ENCODE measurements at places on chromosomes 3 and 15.

DNA sequence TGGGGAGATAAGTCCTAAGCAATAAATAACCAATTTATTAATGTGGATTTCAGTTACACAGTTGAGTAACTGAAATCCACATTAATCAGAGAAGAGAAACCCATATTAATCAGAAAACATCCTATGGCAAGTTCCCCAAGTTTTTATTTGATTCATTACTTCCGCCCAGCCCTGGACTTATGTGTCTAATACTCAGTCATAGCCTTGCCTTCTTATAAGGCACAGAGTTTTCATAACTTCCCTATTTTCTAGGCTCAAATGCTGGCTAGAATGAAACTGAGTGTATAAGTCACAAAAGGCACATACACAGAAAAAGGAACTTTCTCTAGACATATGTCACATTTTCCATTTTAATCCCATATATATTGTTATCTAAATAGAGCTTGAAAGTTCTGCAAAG, 28.8 kb downstream of the CD47 start:
- no peak for DNase-seq

GRCh38 chr3:30587904-30588303, 18.5 kb upstream of the TGFBR2 start:
- DNase-seq, result no peak

- DNase-seq, result no peak
Measured at GRCh38 chr15:69398491-69398891, 15.7 kb upstream of the KIF23 start.

GRCh38 chr15:75327005-75327404, 8.9 kb upstream of the COMMD4 start:
- no peak for DNase-seq

- no peak for DNase-seq
Measured at GRCh38 chr3:15041950-15042349, 23.2 kb downstream of the MRPS25 start.

GRCh38 chr15:25706176-25706955, 156.8 kb downstream of the ATP10A start:
- DNase-seq, result no peak

DNA sequence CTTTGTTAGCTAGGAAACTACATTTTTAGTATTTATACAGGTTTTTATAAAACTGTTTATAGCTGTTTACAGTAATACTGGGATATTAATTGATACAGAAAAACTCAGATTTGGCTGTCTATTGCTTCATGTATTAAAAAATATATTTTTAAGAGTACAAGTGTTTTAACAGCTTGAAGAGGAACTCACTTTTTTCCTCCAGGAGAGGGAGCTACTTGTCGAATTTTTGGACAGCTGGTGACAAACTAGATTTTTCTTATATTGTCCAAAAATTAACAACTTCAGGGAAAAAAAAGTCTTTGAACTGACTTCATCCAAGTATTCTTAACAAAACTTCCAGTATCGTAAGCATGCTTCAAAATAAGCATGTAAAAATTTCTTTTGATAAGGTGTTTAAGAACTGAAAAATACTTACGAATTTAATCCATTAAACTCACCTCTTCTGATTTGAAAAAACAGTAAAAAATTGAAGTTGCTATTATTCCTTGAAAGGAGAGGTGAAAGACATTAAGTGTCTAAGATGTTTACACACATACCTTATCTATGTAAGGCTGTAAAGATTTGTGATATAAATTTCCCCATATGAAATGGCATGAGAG, 4.0 kb downstream of the DIPK2A start:
- DNase-seq, result no peak

DNA sequence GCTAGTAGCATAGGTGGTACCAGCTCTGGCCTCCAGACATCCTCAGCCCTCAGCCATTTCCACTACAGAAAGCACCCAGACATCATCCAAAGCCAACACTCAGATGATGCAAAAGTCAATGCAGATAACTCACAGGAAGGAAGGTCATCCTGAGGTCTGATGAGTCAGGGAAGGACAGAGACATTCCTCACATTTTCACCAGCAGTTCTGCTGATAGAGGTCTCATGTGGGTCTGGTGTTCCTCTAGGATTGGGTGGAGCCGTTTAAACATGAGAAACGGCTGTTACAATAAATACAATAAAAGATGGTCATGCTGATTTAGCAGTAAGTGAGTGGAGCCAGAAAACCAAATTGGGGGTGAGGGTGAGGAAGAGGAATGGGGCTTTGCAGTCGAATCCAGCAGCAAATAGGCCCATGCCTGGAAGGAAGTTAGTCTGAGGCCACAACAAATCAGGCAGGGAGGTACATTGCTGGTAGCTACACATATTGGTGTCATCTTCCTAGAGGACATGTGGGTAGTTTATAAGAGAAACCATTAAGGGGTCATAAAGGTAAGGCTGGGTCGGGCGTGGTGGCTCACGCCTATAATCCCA, 33.3 kb upstream of the FLNB start:
- no peak for DNase-seq

DNA sequence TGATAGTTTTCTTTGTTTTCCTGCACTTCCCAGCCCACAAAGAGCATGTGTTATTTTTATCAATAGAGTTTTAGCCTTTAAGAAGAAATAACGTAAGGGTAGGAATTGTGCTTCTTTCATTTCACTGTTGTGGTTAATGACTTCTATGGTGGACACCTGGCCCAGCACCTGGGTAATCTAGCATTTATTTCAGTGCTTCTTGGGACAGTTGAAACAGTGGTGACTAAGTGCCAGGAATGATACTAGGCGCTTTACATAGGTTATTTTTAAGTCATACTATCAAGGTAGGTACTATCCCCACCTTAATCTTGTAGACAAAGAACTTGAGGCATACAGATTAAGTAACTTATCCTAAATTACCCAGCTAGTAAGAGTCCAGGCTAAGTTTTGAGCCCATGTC, 243.8 kb downstream of the SOX2 start:
- DNase-seq, result no peak

- DNase-seq, result no peak
Measured at GRCh38 chr3:73319179-73319769, 257.8 kb downstream of the EBLN2 start.

- DNase-seq, result no peak
Measured at GRCh38 chr3:70989174-70989573, 594.4 kb downstream of the FOXP1 start.

DNA sequence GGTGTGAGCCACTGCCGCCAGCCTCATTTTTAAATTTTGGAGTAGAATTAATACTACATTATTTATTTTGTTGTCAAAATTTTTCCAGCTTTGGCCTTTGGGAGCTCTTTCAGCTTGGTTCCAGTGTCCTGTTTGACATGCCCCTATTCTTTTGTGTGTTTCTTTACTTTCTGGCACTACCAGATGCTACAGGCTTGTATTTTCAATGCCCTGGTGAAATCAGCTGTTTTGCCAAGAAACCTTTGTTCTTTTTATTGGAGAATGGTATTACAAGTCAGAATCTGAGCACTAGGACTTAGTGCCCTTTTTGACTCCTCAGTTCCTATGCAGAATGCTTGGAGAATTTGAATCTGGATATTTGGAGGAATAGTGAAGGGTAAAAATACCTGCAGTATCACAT, 26.6 kb downstream of the RNF111 start:
- DNase-seq, result no peak

- DNase-seq, result no peak
Measured at GRCh38 chr3:46113608-46114007, 86.3 kb upstream of the XCR1 start.

- DNase-seq, result no peak
Measured at GRCh38 chr15:78420220-78420619, 17.8 kb upstream of the IREB2 start.

DNA sequence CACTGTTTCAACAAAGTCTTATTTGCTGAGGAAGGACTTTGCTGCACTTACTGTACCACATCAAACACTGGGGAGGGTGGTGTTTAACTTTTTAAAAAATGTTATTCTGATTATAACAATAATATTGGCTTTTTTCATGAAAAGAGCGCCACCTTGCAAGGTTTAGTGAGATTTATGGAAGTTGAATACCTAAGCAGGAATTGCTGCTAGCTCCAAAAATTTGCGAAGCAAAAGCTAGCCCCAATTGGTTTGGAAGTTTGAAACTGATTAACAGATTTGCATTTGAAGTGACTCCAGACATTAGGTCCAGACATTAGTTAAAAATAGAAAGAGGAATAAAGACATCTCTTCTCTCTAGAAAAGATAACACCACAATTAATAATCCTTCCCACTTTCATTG, 6.7 kb downstream of the ZIC1 start:
- DNase-seq, result no peak

- DNase-seq, result peak; percentile 0
Measured at GRCh38 chr3:172388412-172389078, 59.7 kb downstream of the GHSR start.

DNA sequence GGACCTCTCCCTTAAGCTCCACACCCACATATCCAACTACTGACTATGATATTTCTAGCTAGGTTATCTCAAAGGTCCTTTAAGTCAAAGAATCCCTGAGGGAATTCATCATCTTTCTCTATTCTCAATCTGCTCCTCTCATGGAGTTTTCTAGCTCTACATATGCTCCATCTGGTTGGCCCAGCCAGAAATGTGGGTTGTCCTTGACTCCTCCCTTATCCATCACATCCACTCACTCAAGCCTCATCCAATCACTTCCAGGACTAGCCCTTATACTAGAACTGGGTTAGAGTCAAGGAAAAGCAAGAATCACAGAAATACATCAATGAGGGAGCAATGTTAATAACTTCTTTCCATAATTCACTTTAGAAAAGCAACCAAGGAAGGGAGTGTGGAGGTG, 45.4 kb downstream of the ZNF106 start:
- DNase-seq, result no peak

GRCh38 chr3:193894121-193894863, 241.7 kb upstream of the HES1 start:
- no peak for DNase-seq

- DNase-seq, result no peak
Measured at GRCh38 chr3:193777524-193777923, 184.5 kb downstream of the OPA1 start.

GRCh38 chr3:82002491-82002890, 241.0 kb upstream of the GBE1 start:
- no peak for DNase-seq

- no peak for DNase-seq
Measured at GRCh38 chr15:68299436-68299835, 21.9 kb downstream of the FEM1B start.

DNA sequence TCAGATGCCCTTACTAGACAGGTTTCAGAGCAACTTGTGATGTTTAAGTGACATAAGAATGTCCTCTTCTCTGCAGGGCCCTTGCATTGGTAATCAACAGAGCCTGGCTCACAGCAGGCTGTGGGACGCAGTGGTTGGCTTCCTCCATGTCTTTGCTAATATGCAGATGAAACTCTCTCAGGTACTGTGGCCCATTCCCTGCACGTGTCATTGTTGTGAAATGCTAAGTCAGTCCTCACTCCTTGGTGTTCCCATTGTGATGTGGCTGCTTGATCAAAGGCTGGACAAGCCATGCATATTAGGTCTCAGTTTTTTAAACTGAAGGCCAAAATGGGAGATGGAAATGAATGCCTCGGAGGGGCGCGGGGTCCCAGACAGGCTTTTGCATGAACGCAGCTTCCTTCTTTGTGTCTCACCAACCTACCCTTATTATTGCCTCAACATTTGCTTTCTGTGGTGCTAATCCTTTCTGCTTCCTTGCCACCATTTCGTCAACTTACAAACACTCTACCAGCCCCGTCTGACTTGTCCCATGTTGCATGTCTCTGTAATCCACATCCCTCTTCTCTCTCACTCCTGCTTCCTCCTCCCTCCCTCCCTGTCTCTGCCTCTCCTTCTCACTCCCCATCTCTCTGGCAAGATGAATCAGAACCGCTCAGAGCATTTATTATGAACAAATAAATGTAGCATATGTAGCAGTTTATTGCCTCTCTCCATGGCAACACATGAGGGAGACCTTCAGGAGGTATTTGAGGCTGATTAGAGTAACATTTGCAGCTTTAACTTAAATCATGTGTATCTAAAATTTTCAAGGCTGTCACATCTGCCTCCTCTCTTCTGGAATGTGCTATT, 133.2 kb upstream of the CHRM5 start:
- DNase-seq, result no peak

DNA sequence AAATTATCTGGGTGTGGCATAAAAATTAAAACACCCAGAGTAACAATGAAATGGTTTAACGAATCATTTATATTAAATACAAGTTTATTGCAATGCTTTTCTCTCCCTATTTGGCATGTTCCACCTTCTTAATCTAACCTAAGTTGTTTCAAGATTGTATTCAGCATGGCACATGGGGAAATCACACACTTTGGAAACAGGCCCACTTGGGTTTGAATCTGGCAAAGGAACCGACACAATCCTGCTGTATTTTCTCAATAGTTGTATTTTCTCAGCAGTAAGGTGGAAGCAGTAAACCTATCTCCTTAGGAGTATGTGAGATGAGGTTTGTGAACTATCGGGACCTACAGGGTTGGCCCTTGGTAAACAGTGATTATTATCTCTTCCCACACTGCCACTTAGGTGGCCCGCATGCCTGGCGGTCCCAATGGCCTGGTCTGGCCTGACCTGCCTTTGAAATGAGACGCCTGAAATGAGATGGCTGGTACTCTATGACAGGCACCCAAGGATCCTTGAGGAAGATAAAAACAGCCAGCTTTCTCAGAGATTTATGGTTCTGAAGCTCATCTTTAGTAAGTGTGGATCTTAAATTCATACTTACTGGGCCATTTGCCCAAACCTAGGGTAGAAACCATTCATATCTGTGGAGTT, 45.3 kb upstream of the VILL start:
- no peak for DNase-seq

GRCh38 chr3:182533394-182533793, 259.9 kb upstream of the ATP11B start:
- DNase-seq, result no peak

GRCh38 chr3:11660242-11660641, 16.5 kb upstream of the VGLL4 start:
- DNase-seq, result no peak

GRCh38 chr3:64199932-64200331, 25.3 kb downstream of the PRICKLE2 start:
- no peak for DNase-seq
